ENCODE measurements at places on chromosomes 7 and 10.

GRCh38 chr10:26448292-26448691 lies 10.2 kb downstream of the APBB1IP start:
- no peak for DNase-seq

DNA sequence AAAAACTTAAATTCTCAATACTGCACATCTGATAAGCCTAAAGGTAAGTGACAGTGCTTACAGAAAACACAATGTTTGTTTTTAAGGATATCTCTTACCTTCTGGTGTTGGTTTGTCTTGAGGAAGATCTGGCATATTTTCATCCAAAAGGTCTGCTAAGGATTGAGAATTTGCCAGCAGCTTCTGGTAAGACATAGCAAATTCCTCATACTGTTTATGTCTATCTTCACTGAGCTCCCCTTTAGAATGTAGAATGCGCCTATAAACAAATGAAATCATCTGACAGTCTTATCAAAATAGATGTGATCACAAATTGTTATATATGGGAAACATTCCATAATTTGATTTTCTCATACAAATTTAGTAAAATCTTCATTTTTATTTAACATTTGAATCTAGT lies 28.7 kb downstream of the UPF2 start:
- DNase-seq, result no peak

- DNase-seq, result no peak
Observed at GRCh38 chr10:85995791-85996190, 370.8 kb downstream of the GRID1 start.

DNA sequence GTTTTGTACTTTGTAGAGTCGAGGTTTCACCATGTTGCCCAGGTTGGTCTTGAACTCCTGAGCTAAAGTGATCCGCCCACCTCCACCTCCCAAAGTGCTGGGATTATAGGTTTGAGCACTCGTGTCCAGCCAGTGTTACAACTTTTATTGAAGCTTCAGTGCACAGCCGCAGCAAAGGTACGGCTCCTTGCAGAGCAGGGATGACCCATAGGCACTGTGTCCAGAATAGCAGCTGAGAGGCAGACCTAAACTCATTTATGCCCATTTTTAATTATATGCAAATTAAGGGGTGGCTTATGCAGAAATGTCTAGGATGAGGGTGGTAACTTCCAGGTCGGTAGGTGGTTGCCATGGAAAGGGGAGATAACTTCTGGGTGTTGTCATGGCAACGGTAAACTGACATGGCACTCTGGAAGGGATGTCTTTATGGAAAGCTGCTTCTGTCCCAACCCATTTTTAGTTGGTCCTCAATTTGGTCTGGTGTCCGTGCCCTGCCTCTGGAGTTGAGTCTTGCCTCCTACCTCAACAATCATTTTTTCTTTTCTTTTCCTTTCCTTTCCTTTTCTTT lies 22.7 kb downstream of the NYAP1 start:
- no peak for DNase-seq

GRCh38 chr7:92295391-92295790 lies 49.6 kb downstream of the ANKIB1 start:
- DNase-seq, result no peak

DNA sequence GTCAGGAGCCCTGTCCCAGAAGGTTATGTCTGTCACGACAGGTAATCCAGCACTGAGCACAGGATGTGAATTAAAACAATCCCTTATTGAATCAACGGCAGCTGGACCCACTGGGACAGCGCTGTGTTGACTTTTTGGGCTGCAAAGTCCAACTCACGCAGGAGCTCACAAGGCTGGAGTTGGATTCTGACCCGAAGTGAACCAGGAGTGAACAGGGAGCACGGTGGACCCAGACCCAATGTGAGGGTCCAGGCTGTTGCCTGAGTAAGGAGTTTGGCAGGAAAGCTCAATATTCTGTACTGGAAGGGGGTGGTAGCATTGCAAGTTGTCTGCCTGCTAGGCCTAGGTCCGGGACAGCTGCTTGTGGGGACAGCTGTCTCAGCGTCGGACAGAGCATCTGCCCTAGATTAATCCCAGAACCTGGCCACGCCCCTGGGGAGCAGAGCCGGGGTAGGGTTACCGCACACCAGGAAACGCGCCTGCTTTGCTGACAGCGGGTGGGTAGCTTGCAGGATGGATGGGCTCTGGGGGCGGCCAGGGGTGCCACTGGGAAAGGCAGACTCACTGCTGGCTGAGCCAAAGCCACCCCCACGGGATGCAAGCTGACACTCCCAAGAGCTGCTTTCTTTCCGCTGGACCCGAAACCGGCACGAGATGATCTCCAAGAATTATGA lies 24.0 kb downstream of the COL26A1 start:
- no peak for DNase-seq

DNA sequence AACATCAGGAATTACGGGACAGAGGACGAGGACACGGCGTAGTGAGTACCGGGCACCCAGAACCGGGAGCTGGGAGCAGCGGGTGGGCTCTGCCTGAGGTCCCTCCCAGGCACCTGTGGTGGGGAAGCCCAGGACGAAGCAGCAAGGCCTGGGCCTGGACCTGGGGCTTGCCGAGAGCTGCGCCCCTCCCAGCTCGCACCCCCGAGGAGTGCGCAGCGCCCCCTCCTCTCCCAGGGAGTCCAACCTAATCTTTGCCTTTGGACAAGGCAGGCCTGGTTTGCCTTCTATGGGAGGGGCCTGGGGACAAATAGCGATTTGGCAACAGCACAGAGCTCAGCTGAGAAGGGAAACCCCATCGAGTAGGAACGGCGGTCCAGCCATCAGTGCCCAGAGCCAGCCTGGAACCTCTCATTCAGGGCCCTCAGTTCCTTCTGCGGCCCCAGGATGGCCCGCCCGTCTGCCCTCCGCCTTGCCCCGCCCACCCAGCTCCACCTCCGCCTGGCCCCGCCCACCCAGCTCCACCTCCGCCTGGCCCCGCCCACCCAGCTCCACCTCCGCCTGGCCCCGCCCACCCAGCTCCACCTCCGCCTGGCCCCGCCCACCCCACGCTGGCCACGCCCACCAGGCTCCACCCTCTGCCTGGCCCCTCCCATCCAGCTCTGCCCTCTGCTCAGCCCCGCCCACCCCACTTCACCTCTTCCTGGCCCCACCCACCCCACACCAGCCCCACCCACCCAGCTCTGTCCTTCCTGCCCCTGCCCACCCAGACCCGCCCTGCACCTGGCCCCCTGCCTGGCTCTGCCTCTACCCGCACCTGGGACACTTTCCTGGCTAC lies 32.5 kb upstream of the KNDC1 start:
- no peak for DNase-seq
